Psoas muscle (tissue), 8 donors: ENCODE measurements at places on chromosomes 7 and 10. TPM values are rescaled to one million over a fixed set of nuclear protein-coding genes. Genes with fewer than 3 reads are reported as not detected.

TWIST1 gene
- 1.1 TPM for total RNA-seq

GNGT1 gene
- not detected for total RNA-seq

- DNase-seq, result no peak
These were observed 26.3 kb downstream of the PAPSS2 start for GRCh38 chr10:87685832-87686574.

- DNase-seq, result no peak
These were observed 15.4 kb downstream of the PAXIP1 start for GRCh38 chr7:154987571-154987970.

- no peak for DNase-seq
These were observed 444.2 kb upstream of the MKI67 start for GRCh38 chr10:128570319-128570995.

DNA sequence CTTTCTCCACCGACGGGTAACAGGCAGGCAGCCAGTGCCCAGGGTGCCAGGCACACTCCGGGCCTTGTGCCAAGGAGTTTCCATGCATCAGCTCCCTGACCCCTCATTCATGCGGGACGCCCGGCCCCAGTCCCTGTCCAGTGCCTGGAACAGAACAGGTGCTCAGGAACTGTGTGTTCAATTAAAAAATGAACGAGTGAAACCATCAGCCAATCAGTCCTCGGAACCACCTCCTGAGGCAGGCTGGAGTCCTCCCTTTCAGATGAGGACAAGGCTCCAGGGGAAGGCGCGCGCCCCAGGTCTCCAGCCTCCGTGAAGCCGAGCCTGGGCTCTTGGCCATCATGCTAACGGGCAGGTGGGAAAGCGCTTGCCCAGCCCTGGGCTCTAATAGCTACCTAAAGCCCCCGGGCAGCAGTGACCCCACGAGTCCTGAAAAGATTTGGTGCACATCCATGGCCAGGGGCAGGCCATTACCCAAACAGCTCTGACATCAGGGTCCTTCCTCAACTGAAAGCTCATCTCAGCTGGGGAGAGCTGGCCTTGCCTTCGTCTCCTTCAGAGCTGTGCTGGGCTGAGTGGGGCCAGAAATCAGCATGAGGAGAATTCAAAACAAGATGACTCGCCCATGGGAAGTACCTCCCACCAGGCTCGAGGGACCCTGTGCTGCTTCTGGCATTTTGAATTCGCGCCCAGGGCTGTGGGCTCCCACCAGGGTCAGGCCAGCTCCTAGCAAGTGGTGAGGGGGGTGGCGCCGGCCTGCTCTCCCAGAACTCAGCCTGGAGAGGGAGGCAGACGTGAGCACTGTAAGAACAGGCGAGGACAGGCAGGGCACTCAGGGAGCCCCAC lies 200.5 kb downstream of the MAD1L1 start:
- peak; percentile 15 for DNase-seq
